ENCODE measurements at places on chromosomes 7 and 10. TPM values are rescaled to one million over a fixed set of nuclear protein-coding genes. Genes with fewer than 3 reads are reported as not detected.

The GPR26 gene
- 0.03 TPM for polyA plus RNA-seq

The CASTOR2 gene
- 8.9 TPM for polyA plus RNA-seq

DNA sequence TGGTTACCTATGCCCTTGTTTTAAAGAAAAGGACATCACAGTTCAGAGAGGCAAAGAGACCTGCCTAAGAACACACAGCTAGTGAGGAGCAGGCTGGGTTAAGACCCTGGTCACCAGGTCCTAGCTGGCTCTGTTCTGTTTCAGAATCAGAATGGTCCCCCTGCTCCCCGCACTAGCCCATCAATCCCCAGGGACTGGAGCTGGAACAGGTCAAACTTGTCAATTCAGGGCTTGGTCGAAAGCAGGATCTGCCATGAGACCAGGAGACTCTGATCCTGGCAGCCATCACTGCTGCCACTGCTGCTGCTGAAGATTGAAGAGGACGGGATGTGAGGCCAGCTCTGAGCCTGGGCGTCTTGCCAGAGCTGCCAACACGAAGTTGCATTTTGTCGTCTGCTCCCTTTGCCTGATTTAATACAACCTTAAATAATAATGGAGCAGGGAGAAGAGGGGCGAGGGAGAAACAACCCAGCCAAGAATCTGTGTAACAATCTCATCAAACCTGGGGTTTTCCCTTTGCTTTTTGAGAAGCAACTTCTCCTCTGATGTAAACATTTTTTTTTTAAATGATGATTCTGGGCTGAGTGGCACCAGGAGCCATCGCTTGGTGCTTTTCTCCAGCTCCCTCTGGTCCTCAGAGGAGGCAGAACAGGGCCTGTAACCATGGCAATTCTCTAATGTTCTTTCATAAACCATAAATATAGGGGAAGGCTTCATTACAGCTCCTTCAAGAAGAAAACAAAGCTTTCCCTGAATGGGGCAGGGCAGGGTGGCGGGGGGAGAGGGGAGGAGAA, 119.0 kb upstream of the SORCS3 start:
- no peak for DNase-seq

The PTPRZ1 gene
- 3.0 TPM for polyA plus RNA-seq

GRCh38 chr7:34849986-34850385, 187.3 kb downstream of the DPY19L1 start:
- no peak for DNase-seq

- no peak for DNase-seq
Measured at GRCh38 chr10:88090568-88091214, 227.3 kb downstream of the PTEN start.

DNA sequence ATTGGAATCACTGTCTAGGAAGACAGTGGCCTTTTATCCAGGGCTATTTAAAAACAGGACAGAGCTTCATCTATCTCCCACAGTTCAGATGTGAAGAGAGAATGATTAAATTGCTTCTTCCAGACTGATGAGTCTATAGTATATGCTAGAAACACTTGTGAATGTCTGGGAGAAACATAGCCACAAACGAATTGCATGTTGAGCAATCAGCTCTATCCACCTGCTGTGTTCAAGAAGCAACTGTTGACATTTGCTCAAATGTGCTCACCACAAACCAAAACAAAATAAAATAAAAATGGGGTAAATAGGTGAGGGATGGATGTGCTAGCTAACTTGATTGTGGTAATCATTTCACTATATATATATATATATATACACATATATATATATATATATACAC, 195.1 kb downstream of the HECW1 start:
- no peak for DNase-seq

The GPR15LG gene
- 0.17 TPM for polyA plus RNA-seq

DNA sequence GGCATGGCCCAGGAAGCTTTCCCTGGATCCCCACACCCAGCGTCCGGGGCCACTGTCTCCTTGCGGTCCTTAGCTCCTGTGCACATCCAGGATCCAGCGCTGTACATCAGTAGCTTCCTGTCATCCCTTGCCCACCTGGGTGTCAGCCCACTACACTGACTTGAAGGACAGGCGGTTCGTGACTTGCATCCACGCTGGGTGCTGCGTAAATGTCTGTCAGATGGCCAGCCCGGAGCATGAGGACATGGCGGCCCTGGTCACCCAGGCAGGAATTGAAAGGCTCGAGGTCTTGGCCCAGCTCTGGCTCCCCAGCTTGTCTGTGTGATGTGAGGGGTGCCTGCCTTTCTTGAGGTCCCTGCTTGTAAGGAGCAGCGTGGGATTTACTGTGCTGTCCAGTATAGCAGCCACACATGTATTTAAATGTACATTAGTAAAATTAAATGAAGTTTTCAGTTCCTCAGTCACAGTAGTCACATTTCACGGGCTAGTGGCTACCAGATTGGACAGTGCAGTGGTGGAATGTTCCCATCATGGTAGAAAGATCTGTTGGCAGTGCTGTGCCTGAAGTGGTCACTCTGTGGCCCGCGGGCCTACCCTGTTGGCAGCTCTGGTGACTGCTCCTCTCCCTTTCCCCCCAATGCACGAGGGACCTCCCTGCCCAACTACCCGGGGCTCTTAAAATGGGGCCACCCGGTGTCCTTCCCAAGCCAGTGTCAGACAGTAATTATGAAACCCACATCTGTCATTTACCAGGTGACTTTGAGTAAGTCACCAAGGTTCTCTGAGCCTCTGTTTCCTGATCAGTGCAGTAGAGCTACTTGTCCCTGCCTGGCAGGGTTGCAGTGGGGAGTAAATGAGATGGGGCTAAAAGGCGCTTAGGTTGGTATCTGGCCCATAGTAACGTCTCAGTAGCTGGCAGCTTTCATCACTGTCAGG, 97.8 kb upstream of the PPIF start:
- DNase-seq: no peak

The THSD7A gene
- 58.2 TPM for polyA plus RNA-seq

GRCh38 chr7:96241855-96242254, 80.0 kb downstream of the SLC25A13 start:
- no peak for DNase-seq

DNA sequence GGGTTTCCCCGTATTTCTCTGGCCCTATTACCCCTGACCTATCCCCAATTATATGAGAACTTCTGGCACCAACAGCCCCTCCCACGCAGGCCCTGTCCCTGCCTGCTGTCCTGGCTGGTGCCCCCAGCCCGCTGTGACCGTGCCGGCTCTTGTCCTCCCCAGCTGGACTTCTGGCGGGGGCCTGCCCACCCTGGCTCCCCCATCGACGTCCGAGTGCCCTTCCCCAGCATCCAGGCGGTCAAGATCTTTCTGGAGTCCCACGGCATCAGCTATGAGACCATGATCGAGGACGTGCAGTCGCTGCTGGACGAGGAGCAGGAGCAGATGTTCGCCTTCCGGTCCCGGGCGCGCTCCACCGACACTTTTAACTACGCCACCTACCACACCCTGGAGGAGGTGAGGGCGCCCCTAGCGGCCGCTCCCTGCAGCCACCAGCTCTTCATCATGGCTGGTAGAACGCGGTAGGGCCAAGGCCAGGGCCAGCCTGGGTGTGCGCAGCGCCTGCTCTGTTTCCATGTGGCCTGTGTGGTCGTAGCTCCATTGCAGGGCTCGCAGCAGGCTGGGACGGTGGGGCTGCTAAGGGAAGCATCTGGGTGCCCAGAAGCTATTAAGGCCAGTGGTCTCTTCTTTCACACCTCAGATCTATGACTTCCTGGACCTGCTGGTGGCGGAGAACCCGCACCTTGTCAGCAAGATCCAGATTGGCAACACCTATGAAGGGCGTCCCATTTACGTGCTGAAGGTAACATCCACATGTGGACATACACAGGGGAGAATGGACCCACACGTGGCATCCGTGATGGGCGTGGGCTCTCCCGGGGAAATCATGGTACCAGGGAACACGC, 1.4 kb downstream of the CPA1 start:
- no peak for DNase-seq

- DNase-seq: no peak
Measured at GRCh38 chr10:88081457-88082054, 218.1 kb downstream of the PTEN start.

DNA sequence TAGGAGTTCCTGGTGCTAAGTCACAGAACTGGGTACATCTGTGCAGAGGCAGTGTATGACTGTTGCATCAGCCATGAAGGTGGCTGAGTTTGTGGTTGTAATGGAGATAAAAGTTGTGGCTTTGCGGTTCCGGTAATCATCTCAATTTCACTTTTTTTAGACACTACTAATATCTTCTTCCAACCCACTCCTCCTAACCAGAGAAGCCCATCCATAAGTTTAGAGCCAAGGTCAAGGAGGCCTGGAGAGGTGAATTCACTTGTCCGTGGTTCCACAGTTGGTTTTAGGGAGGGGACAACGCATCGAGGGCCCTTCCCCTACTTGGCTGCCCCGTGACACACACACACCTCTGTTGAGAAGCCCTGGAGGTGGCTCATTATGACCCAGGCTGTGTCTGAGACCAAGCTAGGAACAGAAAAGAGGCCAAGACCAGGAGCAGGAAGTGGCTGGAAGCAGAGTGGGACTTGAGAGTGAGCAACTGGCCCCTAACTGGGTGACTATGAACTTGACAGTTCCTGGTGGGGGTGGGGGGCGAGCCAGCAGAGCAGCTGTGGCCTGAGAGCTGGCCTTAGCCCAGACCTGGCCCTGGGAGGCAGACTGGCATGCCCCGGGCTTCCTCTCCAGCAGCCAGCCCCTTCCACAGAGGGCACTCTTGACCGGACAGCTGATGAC, 66.8 kb upstream of the COL13A1 start:
- no peak for DNase-seq

DNA sequence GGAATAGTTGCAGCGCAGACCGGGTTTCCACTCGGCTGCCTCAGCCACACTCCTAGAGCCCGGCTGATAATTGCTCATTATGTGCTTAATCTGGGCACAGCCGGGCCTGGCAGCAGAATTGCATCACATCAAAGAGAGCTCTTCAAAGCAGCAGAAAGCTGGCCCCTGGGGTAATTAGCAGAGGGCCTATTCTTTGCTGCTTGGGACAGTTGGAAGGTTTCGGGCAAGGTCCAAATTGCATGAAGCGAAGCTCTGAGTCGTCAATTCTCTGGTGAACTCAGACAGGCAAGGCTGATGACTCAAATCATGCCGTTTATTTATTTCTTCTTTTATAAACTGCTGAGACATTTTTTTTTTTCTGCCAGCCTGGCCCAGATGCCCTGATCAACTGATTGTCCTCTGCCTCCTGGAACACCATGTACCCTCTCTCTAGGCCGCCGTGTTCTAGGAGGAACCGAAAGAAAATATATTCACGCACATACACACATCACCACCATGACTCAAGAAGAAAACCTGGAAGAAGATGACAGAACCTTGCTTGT, 242.2 kb downstream of the RAB11FIP2 start:
- DNase-seq: no peak

GRCh38 chr7:81641873-81642272, 128.0 kb downstream of the HGF start:
- DNase-seq: no peak

DNA sequence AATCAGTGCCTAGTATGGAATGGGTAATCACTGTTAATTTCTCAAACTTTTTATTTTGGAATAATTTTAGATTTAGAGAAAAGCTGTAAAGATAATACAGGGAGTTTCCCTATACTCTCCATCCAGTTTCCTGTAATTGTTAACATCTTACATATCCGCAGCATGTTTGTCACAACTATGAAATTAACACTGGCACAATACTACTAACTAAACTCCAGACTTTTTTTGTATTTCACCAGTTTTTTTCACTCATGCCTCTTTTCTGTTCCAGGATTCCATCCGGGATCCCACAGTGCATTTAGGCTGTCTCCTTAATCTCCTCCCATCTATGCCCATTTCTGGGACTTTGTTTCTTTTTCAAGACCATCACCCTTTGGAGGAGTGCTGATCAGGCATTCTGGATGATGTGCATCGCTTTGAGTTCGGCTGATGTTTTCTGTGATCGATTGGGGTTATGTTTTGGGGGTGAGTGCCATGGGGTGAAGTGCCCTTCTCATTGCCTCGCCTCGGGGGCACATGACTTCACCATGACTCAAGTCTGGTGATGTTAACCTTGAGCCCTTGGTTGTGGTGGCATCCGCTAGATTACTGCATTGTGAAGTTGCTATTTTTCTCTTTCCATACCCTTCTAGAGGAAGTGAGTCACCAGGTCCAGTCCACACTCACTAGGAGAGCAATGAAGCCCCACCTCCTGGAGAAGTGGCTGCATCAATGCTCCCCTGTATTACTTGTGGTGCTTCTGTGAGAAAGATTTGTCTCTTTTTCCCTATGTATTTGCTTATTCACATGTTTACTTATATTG, 43.9 kb upstream of the GRB10 start:
- no peak for DNase-seq

- DNase-seq: no peak
Measured at GRCh38 chr10:33129141-33129995, 171.3 kb upstream of the ITGB1 start.

DNA sequence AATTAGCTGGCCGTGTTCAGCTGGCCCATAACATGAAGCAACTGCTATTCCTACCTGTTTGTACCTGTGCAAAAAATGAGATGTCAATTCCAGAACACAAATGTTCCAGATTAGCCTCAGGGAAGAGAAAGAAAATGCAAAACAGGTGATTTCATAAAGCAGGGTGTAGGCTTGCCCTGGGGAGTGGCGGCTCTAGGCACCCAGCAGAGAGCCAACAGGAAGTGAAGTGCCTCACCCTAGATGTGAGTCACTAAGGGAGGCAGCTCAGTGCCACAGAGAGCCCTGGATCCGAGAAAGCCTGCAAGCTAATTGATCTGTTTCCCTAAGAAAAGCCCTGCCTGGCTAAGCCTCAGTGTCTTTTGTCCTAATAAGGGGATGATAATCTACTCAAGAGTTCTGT, 240.0 kb downstream of the ARHGAP21 start:
- DNase-seq: no peak

The DEPP1 gene
- polyA plus RNA-seq: 9.8 TPM

The PRKAR2B gene
- polyA plus RNA-seq: 33.3 TPM

DNA sequence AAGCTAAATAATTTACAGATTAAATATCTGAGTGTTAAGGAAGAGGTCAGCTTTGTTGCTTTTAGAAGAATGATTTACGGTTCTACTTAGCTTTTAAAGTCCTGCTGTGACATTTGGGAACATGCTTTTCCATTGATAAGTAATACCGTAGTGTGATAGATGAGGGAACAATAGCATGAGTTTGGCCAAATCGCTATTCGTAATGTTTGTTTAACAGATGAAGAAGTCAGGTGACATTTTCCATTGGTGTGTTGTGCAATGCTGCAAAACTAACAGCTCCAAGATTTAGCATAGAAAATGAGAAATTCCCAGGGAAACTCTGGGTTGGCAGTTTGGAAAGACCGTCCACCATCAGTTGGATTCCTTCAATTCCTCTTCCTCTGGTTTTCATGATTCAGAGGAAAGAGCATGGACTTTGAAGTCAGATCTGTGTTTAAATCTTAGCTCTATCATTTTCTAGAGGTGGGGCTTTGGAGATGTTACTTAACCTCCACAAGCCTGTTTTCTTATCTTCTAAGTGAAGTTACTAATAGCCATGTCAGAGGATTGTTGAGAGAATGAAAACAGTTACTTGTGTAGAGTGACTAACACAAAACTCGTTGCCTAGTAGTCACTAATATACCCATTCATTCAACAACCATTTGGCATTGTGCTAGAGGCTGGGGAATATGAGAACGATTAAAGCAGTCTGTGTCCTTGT, 140.4 kb upstream of the BMPER start:
- no peak for DNase-seq

The TAS2R4 gene
- 5.4 TPM for polyA plus RNA-seq

- no peak for DNase-seq
Measured at GRCh38 chr7:104981672-104982037, 32.4 kb upstream of the KMT2E start.

The CCNJ gene
- 17.0 TPM for polyA plus RNA-seq
